Stomach (tissue), 19 donors: ENCODE measurements at places on chromosomes 16 and 17. TPM values are rescaled to one million over a fixed set of nuclear protein-coding genes. Genes with fewer than 3 reads are reported as not detected.

KRT32 gene
- not detected for total RNA-seq

RBBP6 gene
- 23.3 TPM for total RNA-seq

GRCh38 chr16:65994291-65994690 is 372.2 kb upstream of the CDH5 start:
- no peak for DNase-seq

- peak; percentile 66 for DNase-seq
Observed at GRCh38 chr16:629185-629832, 1.5 kb upstream of the WFIKKN1 start.

DNA sequence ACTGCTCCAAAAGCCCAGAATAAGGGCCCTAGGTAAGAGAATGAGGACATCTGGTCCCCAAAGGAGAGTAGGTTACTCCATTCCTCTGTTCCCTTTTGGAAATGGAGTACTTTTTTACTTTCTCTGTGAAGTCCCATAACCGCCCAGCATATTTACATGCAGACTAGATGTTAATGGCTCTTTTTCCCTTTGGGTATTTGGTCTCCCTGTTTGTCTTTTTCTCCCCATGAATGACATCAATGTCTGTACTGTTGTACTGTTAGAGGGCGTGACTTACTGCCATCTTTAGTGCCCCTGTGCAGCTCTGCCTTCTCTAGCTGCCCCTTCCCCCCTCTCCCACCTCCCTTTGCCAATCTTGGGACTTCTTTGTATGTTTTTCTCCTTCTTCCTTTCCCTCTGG is 19.0 kb downstream of the GPR179 start:
- DNase-seq, result no peak

- no peak for DNase-seq
Observed at GRCh38 chr17:10681866-10682446, 15.4 kb downstream of the SCO1 start.

DNA sequence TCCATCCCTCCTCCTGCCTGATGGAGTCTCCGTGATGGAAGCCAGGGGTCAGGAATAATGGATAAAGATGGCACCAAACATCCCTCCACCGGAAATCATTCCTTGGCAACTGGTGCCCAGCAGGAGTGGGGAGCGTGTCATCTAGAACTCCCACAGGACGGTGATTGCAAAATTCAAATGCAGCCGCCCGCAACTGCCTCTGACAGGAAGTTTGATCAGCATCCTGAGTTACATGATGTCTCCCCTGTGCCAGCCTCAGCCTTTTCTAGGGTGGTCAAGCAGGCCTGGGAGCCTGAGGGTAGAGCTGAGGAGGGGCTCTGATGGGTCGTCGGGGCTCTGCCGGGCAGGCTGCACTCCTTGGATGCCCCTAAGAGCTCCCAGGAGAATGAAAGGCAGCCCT is 52.8 kb downstream of the GSG1L start:
- no peak for DNase-seq

DNA sequence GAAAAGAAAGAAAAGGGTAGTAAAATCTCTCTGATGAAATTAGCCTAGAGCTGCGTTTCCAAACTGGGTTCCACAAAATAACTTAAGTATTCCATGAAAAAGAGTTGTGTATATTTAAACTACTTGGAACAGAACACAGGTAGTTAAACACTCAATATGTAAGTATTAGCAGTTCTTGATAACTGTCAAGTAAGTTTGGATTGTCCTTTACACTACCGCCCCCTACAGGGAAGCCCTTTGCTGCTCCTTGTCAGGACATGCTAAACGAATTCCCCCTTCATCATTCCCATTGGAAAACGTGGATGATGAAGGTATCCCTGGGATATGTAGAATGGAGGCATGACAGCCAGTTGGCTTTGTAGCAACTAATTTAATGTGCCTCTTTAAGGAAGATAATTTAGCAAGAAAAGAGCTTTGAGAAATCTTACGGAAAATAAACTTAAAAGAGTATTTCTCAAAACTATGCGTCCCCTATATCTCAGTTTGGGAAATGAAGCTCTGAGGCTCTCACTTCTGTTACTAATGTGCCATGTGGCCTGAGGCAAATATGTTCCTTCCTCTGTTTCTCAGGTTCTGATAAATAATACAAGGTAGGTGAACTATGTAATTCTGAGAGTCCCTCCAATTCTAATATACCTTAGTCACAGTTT is 18.8 kb downstream of the NCBP3 start:
- DNase-seq, result peak; percentile 65

- DNase-seq, result peak; percentile 68
Observed at GRCh38 chr17:29178750-29179231, 1.4 kb downstream of the MYO18A start.

PERCC1 gene
- 2.0 TPM for total RNA-seq

- no peak for DNase-seq
Observed at GRCh38 chr17:52157603-52158449, 688 bp downstream of the CA10 start.

DNA sequence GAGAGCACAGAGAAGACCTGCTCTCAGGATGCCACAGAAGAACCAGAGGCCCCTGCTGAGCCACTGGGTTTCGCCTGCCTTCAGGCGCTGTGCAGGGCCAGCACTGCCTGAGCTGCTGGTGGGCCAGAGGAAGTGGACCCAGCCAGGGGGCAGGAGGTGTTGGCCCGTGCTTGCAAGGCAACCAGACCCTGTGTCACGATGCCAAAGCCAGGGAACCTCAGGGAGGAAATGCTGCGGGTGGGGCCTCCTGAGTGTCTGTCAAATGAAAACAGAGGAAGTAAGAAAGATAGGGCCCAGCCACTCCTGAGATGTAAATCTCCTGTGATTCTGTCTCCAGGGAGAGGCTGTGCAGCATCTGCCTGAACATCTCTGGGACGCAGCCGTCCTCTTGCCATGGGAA is 58.1 kb upstream of the ADORA2B start:
- DNase-seq, result no peak

DNA sequence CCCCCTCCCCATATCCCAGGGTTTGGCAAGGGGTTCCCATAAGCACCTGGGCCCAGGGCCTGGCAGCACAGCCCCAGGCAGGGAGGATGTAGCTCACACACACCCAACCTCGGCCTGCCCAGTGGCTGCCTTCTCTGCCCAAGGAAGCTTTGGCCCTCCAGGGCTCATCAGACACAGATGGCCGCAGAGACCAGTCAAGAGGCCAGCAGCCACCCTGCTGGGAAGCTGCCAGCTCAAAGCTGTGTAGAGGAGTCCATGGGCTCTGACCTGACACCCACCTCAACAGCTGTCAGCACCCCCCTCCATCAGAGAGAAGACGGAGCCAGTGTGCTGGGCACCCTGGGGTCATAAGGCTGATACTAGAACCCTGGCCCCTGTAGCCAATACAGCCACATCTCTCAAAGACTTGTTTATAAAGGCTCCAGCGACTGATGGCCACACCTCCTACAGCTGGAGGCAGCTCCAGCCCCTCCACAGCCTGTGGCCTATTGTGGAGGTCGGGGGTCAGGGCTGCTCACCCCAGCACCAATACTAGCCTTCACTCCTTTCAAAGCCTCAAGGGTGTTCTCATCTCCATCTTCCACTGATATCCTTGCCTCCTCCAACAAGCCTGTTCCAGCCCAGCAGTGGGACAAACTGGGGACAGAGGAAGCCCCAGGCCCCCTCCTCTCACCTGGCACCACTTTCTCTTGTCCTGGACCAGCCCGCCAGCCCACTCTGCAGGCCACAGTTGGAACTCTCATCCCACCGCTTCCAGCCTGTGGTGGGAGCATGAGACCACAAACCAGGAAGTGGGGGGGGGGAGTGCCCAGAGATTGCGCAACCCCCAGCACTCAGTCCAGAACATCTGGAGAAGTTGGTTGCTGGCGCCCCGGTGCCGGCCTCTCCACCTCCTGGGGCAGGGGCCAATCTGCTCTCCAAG is 2.2 kb upstream of the MPG start:
- DNase-seq, result peak; percentile 60

- DNase-seq, result no peak
Observed at GRCh38 chr16:59849716-59850115, 1115.6 kb upstream of the GOT2 start.

DNA sequence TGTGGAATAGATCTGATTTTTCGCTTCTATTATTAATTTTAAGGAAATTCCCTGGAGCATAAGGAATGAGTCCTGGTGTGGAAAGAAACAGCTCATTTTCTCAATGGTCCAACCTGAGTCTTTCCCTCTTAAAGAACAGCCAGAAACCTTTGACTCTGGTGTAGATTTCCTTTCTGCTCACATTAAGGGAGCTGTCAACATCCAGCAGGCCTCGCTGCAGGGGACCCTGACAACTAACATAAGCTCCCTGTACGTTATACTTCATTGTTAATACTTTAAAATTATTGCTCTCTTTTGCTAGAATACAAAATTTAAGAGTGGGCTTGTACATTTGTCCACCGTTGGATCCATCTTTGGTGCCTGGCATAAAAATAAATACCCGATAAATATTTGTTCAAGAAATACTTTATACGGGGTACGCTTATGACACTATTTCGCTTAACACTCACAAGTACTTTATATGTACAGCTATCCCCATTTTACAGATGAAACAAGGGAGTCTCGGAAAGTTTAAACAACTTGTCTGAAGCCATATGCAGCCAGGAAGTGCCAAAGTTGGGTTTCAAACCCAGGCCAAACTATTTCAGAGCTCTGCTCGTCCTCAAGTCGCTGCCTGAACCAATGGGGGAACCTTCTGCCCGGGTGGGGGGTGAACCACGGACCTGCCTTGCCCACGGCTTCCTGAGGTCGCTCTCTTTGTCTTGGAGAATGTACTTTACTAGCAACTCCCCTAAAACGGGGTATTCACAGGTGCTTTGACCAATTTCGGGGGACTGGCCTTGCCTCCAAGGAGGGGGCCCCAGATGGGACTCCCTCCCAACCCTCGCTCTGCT is 611 bp downstream of the SMARCE1 start:
- no peak for DNase-seq

- no peak for DNase-seq
Observed at GRCh38 chr17:11924076-11924475, 73.2 kb downstream of the ZNF18 start.

- DNase-seq, result no peak
Observed at GRCh38 chr16:79451196-79451816, 149.2 kb downstream of the MAF start.

TSPOAP1 gene
- total RNA-seq, result 21.0 TPM

GRCh38 chr17:51682115-51682514 is 421.8 kb downstream of the UTP18 start:
- DNase-seq, result no peak

DNA sequence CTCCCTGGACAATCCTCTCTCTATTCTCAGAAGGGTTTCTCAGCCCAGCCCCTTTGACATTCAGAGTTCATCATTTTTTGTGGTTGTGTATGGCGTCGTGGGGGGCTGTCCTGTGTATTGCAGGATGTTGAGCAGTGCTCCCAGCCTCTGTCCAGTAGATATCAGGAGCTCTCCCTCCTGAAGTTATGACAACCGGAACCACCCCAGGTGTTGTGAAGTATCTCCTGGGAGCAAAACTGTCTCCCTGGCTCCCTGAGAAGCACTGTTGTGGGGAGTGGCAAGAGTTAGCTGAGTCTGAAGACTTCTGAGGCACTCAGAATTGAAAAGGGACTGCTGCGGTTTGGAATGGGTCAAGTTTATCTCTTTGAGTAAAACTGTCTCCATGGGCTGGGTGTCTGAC is 55.9 kb upstream of the MGAT5B start:
- DNase-seq, result no peak

GRCh38 chr17:3886776-3887175 is 6.1 kb downstream of the CAMKK1 start:
- DNase-seq, result no peak

HOXB1 gene
- total RNA-seq, result not detected

SLFN12L gene
- total RNA-seq, result 7.0 TPM

DNA sequence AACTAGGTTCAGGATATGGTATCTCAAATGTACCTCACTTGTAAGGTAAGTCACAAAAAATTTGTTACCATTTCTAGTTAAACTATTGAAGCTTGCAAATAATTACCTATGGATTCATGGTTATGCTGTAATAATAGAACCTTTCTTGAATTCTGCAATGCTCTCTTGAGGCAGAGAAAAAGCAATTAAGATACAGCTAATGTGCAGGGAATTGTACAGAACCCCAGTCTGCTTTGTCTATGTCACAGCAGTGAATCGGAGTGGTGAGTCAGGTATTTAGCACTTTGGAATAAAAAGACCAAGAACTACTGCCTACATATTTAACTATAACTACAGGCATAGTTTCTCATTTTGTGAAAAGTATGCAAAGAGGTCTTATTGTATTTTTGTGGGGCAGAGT is 228.7 kb upstream of the GOT2 start:
- DNase-seq, result no peak
